ENCODE measurements at places on chromosomes 11 and 22.

GRCh38 chr22:36317658-36318271, 64.8 kb downstream of the APOL1 start:
- DNase-seq, result no peak

DNA sequence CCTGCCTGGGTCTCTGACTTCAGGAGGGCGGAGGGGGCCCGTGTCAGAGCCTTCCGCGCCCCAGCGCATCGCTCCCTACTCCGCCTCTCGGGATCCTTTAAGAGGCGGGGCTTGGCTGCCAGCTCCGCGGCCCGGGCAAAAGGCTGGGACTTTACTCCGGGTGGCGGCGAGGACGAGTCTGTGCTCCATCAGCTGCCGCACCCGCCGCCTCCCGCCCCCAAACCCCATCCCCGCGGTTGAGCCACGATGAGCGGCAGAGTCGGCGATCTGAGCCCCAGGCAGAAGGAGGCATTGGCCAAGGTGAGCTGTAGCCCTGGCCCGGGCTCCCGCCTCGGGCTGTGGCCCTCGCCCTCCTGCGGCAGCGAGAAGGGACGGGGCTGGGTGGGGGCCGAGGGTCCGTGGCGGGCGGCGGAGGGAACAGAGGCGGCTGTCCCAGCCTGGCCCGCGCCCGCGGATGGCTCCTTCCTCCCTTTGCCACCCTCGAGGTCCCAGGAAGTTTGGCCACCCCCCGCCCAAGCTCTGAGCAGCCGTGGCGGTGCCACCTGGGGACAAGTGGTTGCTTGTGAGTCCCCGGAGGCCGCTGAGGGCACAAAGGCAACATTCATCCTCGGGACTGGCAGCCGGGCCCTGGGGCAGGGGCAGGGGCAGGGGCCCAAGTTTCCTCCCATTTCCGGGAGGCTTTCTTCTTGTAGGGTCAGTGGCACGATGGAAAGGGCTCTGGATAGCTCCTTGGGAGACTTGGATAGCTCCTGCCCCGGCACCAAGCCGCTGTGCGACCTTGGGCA, at the start of gene SEC14L2:
Gene SEC14L2, plus strand, starts transcription at position 148 of the 785 bp plus-strand sequence. Its CDS starts 99 bp downstream, at position 247.
- peak; percentile 32 for DNase-seq

- no peak for DNase-seq
Observed at GRCh38 chr11:61364012-61364675, 2.0 kb downstream of the TMEM138 start.

DNA sequence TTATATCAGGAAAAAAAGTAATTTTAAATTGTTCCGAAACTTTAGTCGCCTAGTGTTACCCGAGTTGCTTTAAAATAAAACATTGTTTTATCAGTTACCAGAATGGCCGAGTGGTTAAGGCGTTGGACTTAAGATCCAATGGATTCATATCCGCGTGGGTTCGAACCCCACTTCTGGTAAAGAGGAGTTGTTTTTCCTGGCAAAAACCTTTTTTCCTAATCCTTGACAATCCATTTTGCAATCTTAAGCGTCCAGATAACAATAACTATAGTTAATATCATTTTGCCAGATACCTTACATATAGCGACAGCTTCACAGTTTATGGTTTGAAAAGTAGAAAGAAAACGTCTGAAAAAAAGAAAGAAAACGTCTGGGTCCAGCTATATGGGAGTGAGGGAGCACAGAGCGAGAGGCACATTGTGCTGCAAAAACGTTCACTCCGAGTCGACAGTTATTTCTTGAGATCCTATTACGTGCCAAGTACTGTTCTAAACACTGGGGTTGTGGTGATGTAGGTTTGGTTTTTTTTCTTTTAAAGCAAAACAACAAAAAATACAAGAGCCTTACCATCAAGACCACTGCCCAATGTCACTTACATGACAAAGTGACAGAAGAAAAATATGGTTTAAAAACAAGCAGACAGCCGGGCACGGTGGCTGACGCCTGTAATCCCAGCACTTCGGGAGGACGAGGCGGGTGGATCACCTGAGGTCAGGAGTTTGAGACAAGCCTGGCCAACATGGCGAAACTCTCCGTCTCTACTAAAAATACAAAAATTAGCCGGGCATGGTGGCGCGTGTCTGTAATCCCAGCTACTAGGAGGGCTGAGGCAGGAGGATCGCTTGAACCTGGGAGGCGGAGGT, 40.6 kb downstream of the OR4D9 start:
- DNase-seq, result peak; percentile 57

DNA sequence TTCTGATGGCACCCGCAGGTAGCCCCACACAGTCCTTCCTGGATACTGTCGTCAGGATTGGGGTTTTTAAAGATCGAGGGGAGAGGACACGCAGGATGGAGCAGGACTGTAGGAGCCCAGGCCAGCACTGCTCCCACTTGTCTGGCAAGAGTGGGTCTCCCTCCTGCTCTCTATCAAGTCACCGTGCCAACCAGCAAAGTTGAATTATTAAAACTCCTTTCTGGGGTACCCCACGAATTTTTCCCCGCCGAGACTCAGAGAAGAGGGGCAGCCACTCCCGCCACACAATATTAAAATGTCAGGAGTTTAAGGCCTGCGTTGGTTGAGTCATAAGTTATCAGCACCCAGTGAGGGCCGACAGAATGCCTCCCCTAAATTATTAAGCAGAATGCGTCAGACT, 10.1 kb downstream of the LMO1 start:
- DNase-seq, result no peak

DNA sequence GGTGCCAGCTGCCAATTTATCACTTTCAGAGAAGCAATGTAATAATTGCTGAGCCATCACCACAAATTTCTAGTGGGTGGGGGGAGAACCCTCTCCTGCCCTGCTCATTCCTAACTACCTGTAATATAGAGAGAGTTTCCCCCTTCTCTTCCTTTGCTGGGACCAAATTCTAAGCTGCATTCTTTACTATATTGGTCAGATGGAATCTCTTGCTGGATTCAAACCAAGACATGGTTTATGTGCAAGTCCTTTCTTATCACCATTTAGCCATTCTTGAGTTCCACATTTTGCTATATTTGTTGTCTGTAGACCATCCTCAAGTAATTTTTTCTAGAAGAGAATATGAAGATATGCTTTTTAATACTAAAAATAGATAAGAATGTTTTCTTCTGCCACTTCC, 452.1 kb downstream of the MN1 start:
- DNase-seq, result no peak

DNA sequence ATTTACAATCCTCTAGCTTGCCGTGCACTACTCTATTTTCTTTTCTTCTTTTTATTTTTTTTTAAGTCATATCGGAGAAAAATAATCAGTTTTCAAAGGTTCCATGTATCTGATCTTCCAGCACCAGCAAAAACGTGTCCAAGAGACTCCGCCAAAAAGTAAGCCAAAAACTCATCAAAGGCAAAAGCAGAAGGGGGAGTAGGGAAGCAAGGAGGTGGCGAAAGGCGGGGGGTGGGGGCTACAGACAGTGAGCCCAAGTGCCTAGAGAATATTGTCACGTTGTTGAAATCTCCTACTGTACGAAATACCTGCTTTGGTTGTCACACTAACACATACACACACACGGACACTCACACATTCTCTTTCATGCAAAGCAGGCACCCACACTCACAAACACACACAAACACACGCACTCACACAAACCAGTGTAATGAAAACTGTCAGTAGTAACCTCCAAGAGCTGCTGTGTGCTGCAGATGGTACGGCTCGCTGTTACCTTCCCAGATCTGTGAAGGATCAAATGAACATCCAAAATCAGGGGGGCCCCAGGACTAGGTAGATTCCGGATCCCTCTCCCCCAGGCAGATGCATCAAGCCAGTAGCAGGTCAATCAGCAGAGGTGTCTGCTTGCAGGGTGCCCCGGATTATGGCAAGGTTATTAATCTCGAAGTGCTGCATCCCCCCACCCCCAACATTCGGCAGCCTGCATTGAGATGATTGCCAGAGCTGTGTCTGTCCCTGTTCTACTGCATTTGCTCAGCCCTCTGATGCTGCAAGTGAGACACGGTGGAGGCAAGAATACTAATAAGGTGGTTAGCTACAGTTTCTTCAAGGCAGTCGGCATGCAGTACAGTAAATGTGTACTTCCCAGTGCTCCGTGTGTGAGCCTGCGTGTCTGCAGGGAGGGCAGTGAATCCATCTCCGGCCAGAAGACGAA, at the start of gene LRRC4C:
Gene LRRC4C, minus strand, starts transcription at position 188 of the 937 bp plus-strand sequence.
- no peak for DNase-seq

GRCh38 chr11:95888439-95888838, 35.5 kb downstream of the MTMR2 start:
- DNase-seq, result no peak

DNA sequence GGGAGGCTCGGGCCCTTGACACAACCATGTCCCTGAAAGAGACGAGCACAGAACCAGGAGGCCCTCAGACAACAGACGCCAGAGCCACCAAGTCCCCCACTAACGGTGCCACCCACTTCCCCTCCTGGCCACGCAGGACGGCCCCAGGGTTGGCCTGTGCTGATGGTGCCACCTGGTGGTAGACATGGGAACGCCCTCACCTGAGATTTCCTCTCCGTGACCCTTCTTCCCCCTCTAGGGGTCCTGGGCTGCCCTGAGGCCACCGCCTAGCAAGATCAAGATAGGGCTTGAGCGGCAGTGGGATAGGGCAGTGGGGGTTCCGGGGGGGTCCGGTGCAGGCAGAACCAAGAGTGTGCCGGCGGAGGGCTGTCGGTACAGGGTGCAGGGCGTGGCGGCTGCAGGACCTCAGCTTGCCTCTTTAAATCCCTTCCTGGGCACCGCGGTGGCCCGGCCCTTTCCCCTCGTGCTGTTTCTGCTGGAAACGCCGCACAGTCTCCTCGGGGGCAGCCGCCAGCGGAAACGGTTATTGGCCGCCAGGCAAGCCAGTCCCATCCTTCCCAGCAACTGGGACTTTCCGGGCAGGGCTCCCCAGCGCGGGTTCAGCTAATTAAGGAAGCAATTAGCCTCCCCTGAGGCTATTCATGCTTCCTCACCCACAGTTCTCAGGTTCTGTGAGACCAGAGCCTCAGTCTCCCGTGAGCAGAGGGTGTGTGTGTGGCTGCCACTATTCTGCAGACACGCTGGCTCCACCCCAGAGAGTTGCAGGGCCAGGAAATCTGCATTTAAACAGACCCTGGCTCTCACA, 5.5 kb upstream of the NFAM1 start:
- DNase-seq, result peak; percentile 77

DNA sequence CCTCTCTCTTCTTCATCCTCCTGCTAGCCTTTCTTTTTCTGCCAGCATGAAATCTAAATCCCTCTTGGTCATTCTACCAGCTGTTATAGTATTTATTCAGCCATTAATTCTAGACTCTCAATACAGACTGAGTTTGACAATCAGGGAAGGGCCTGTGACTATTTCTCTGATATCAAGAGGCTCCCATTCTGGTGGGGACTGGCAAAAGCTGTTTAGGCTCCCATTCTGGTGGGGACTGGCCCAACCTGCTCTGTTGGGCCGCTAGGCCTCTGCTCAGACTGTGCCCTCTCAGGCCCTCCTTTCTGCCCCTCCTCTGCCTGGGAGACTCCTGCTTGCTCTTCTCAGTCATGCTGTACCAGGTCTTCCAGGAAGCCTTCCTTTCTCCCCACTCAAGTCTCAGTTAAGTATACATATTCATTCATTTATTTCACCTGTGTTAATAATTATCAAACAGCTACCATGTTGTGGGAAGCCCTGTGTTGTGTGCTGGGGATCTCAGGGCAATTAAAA, 323.7 kb upstream of the NARS2 start:
- DNase-seq, result no peak

GRCh38 chr22:24926849-24927579, 19.5 kb downstream of the LHFPL7 start:
- DNase-seq, result no peak

DNA sequence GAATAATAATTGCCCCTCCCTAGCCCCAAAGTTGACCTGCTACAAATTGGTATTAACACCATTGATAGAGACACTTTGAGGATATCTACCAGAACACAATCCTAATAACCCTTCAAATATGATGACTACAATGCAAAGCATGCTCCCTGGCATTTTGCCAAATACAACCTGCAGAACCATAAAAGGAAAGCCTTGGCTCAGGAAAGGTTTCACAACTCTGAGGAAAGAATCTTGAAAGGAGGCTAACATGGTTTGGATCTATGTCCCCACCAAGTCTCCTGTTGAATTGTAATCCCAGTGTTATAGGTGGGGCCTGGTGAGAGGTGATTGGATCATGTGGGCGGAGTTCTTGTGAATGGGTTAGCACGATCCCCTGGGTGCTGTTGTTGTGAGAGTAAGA, 140.4 kb upstream of the ARHGAP42 start:
- DNase-seq, result peak; percentile 67

- DNase-seq, result no peak
Observed at GRCh38 chr11:112082729-112083128, 3.8 kb downstream of the TIMM8B start.

DNA sequence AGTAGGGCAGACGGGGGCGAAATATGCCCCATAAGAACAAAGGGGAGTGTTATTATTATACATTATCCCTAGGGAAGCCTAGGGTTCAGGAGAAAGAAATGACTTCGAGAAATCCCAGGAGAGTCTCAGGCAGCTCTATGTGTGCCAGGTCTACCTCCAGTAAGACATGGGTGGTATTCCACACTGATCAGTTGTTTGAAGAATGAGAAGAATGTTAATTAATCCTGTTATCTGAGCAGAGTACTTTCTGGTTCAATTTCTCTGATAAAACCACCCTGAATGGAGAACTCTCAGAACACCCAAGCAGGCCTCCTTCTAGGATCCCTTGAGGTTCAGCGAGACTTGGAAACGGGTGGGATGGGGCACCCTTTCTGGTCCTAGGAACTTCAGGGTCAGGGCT, 46.2 kb downstream of the PRR5L start:
- DNase-seq, result no peak

GRCh38 chr11:72483412-72484186, 49.3 kb upstream of the CLPB start:
- peak; percentile 14 for DNase-seq

DNA sequence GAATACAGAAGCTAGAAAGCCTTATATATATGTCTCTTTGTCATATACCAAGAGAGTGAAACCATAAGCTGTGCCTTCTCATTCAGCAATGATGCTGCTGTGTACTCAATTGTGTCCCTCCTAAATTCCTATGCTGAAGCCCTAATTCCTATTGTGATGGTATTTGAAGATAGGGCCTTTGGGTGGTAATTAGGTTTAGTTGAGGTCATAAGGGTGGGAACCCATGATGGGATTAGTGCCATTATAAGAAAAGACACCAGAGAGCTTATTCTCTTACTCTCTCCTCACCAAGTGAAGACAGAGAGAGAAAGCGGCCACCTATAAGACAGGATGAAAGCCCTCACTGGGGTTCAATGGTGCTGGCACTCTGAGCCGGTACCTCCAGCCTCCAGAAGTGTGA, 1191.3 kb upstream of the TENM4 start:
- DNase-seq, result no peak

- DNase-seq, result no peak
Observed at GRCh38 chr22:49079027-49079725, 748.5 kb downstream of the BRD1 start.

GRCh38 chr11:83140691-83141455, 16.1 kb upstream of the PCF11 start:
- peak; percentile 96 for DNase-seq

GRCh38 chr11:27860811-27861210, 160.6 kb upstream of the BDNF start:
- no peak for DNase-seq

- no peak for DNase-seq
Observed at GRCh38 chr11:62882431-62882749, 1.7 kb downstream of the SLC3A2 start.
